ENCODE measurements at places on chromosomes 5 and 9.

DNA sequence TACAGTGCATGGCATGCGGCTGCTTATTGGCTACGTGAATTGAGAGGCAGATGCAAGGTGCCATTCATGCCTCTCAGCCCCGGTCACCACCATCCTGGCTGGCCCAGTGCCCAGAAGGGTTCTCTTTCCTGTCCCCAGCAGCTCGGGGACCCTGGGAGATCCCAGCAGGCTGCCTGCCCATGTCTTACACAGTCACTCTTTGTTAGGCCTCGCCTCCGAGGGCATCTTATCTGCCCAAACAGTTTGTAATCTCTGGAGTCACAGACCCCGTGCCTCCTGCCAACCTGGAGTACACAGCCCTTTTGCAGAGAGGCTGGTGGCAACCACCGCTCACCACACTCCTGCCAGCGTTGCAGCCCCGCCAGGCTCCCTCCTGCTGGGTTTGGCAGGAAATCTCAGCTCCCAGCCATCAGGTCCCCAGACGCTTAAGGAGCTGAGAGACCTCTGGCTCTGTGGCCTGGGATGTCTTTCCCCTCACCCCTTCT is 7.0 kb upstream of the AK1 start:
- DNase-seq = no peak

DNA sequence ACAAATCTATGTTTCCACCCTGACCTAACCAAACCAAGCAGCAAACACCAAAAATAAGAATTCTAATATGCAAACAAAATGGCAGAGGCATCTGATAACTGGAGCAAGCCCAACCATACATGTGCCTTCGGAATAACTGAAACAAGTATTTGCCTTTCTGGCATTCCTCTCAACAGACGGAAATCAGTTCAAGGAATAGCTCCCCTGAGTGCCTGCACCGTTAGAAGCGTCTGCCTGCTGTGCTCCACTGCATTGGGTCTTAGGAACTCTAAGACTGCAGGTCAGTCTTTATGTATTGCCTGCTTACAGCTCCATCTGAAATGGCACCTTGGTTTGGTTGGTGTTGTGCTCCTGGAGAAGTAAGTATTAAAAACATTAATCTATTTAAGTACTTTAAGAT is 98.5 kb downstream of the MRPS27 start:
- DNase-seq = no peak

GRCh38 chr5:125657936-125658335 is 765.3 kb upstream of the GRAMD2B start:
- no peak for DNase-seq

- no peak for DNase-seq
Observed at GRCh38 chr9:82132024-82132423, 143.5 kb downstream of the SPATA31D1 start.

GRCh38 chr9:136220017-136220729 is 15.2 kb upstream of the LHX3 start:
- no peak for DNase-seq

Measured in activated CD4-positive, CD25-positive, alpha-beta regulatory T cell (primary cell).